ENCODE measurements at places on chromosomes 1 and 21. TPM values are rescaled to one million over a fixed set of nuclear protein-coding genes. Genes with fewer than 3 reads are reported as not detected.
A peak's percentile ranks its signal among the peaks of the same experiment; 100 is the strongest.

Gene RAP1GAP
- not detected for polyA plus RNA-seq

DNA sequence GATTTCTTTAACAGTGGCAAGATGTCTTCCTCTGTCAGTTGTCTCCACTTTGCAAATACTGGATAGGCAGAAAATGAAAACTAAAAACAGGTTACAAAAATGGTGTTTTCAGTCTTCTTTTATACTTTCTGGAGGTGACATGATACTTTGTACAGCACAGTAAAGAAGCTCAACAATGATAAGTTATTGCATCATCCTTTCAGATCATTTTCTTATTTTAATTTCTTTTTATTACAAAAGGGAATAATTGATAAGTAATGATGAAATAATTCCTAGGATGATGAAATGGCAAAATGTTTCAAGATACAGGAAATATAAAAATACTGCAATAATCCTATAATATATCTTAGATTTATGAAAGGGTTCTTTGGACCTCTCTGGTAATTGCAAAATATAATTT is 16.5 kb downstream of the GORAB start:
- no peak for DNase-seq

- peak; percentile 43 for DNase-seq
These were observed 67.0 kb upstream of the LRRC53 start for GRCh38 chr1:74579425-74579824.

- no peak for DNase-seq
These were observed 363.8 kb downstream of the DISC1 start for GRCh38 chr1:231990388-231990787.

- DNase-seq, result no peak
These were observed 22.1 kb upstream of the SDC3 start for GRCh38 chr1:30930631-30931173.

DNA sequence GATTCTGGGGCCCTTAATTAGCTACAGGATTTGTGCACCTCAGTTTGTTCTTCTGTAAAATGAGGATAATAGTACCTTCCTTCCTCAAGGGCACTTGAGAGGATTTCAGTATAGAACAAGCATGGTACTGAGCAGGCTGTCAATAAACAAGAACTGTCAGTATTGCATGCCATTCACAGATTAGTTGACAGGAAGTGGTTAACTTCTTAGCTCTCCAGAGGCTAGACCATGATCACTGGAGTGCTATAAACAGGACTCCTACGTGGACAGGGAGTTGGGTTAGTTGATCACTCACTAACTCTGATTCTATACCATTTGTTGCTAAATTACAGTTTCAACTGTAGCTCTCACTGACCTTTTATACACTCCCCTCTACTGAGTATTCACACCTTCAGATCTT is 126.2 kb upstream of the DAB1 start:
- DNase-seq, result no peak

Gene COL6A1
- polyA plus RNA-seq, result not detected

GRCh38 chr1:194870860-194871259 is 1684.4 kb upstream of the B3GALT2 start:
- DNase-seq, result no peak

Gene CADM3
- polyA plus RNA-seq, result not detected

GRCh38 chr1:94401206-94401605 is 17.0 kb upstream of the ABCD3 start:
- no peak for DNase-seq

DNA sequence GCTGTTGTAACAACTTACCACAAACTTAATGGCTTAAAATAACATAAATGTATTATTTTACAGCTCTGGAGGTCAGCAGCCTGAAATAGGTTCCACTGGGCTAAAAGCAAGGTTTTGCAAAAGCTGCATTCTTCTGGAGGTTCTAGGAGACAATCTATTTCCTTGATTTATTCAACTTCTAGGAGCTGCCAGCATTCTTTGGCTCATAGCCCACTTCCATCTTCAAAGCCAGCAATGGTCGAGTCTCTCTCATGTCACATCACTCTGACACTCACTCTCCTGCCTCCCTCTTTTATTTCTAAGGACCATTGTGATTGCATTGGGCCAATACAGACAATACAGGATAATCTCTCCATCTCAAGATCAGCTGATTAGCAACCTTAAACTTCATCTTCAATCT is 15.1 kb upstream of the FOXJ3 start:
- no peak for DNase-seq

GRCh38 chr1:1578371-1578940 is 3.8 kb upstream of the SSU72 start:
- DNase-seq, result no peak

GRCh38 chr1:159071970-159072582 is 4.5 kb downstream of the AIM2 start:
- peak; percentile 34 for DNase-seq
